NCI-H2171 (cell line): ENCODE measurements at places on chromosomes 13 and 19.

DNA sequence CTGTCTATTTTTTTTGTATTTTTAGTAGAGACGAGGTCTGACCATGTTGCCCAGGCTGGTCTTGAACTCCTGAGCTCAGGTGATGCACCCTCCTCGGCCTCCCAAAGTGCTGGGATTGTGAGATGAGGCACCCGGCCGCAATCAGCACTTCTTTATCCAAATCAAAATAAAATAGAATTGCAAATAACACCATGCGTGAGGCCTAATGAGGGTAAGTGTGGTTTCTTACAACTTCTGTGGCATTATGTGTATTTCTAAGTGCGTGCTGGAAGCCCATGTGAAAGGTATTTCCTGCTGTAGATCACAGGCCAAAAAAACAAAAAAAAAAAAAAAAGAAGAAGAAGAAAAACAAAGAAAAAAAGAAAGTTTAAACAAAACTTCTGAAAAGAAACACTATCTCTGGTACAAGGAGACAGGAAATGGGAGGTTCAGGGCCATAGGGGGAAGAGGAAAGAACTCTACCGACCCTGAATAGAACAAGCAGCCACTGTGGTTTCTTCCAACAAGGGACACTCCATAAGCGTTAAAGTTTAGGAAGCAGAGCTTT is 3.0 kb upstream of the GRAMD1A start:
- no peak for DNase-seq

- DNase-seq: no peak
Observed at GRCh38 chr13:33547035-33547434, 261.5 kb upstream of the STARD13 start.

GRCh38 chr13:43528992-43529391 is 257.8 kb downstream of the ENOX1 start:
- DNase-seq: no peak

DNA sequence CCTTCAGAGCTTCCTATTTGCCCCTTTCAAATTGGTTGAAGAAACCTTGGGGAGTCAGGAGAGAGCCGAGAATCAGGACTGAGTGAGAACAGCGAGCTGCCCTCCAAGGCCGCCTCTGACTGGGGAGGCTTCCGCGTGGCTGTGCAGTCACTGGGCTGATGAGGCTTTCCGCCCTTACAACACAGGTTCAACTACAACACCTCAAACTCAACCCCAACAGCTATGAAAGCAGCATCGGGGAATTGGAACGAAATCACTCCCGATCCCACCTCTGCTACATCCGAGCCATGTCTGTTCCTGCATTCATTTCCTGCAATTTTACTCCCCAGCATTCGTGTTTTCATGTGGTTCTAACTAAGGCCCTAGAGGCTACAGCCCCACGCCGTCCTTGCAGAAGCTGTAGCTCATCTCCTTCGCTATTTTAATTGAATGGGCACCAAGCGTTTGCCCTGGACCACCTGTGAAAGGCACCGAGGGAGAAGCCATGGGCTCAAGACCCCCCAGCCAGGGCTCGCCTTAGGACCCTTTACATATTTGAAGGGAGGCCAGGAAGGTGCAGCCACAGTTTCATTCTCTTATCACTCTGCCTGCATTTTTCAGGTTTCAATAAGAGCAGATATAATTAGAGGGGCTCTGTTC is 12.3 kb upstream of the RASA3 start:
- DNase-seq: no peak

GRCh38 chr13:52383366-52383765 is 22.6 kb downstream of the THSD1 start:
- no peak for DNase-seq

- no peak for DNase-seq
Observed at GRCh38 chr13:100115693-100116254, 26.9 kb downstream of the PCCA start.

DNA sequence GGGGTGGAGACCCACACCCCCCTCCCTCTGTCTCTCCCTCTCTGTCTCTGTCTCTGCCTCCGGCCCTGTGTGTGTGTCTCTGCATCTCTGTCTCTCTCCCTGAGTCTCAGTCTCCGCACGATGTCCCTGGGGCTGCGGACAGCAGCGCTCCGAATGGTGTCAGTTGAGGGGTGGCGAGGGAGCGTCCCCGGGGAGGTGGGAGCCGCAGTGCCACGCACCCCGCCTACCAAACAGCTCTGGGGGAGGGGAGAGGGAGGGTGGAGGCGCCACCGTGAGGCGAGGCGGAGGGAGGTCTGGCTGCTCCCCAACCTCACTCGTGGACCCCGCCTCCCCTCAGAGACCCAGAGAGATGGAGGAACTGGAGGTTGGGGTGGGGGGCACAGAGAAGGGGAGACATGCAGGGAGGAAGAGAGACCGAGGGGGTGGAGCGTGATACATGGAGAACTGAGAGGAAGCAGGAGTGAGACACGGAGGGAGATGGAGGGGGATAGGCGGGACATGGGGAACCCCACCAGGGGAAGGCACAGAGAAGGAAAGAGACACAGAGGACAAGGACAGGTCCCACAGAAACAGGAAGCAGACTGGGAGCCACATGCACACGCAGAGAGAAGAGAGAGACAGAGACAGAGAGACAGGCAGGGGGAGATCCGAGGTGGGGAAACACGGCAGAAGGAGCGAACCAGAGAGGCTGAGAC is 7.2 kb downstream of the ERFL start:
- DNase-seq: no peak

- no peak for DNase-seq
Observed at GRCh38 chr19:38931521-38931793, 713 bp downstream of the MRPS12 start.

DNA sequence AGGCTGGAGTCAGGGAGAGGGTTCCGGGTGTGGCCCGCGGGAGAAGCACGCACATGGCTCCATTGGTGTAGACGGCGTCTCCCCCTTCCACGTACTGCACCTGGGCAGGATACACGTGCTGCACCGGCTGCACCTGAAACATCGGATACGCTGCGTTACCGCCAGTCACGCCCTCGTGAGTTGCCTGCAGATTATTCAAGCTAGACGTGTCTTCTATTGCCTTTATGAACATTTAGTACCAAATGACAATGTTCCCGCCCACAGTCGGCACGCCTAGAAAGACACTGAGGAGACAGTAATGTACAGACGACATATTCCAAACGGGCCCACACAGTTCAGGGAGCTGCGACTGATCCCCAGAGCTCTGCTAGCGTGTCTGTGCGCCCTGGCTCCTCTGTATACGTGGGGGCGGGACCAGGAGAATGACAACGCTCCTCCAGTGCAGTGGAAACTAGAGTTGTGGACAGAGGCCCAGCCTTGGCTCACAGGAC is 64.1 kb upstream of the RANBP3 start:
- no peak for DNase-seq

DNA sequence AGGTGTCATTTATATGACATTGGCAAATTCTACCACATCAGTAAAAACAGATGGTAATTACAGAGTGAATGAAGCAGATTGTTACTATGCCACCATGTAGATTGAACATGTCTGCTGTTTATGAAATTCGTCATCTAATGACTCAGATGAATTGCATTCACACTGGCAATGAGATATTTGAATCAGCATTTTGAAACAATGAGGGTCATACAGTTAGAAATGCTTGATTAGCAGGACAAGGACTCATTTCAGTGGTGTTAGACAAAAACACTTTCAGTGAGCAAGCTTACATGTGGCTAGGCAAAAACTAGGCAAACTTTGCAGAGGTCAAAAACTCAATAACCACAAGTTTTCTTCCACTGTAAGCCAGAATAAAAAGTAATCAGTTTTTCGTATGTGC is 1165.0 kb downstream of the SLITRK1 start:
- DNase-seq: no peak

DNA sequence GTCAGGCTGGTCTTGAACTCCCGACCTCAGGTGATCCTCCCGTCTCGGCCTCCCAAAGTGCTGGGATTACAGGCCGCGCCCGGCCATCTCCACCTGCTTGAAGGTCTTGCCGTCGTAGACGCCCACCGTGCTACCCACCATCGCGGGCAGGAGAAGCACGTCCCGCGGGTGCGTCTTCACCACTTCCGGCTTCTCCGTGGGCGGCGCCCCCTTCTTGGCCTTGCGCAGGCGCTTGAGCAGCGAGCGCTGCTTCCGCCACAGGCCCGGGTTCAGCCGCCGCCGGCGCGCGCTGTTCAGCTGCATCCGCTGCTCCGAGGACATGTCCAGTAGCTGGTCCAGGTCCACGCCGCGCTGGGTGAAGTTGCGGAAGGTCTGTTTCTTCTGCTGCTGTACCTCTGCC is 21.6 kb downstream of the EFNA2 start:
- DNase-seq: no peak

DNA sequence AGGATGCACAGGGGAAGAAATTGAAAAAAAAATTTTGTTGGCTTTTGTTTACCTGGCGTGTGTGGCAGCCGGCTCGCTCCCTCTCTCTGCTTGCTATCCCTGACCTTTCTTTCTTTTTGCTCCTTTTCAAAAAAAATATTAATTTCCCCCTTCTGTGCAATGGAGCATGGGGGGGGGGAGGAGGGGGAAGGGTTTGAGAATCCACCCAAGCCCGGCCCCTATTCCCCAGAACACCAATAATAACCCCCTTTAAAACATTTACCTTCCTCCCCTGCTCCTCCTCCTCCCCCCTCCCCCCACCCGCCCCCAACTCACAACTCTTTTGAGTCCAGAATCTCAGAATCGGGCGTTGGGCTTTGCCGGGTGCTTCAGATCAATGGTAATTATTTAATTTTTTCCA is 28.4 kb downstream of the NFIX start:
- DNase-seq: peak; percentile 62

GRCh38 chr13:35729926-35730627 is 253.6 kb upstream of the MAB21L1 start:
- no peak for DNase-seq

- no peak for DNase-seq
Observed at GRCh38 chr13:85028035-85028434, 771.2 kb downstream of the SLITRK6 start.

GRCh38 chr19:11448923-11449554 is 13.6 kb downstream of the PRKCSH start:
- no peak for DNase-seq

GRCh38 chr19:53945441-53945840 is 17.3 kb upstream of the CACNG8 start:
- DNase-seq: no peak

GRCh38 chr19:21210037-21210621 is 68.3 kb downstream of the ZNF431 start:
- DNase-seq: no peak

- DNase-seq: no peak
Observed at GRCh38 chr13:76643596-76643995, 242.6 kb downstream of the KCTD12 start.

DNA sequence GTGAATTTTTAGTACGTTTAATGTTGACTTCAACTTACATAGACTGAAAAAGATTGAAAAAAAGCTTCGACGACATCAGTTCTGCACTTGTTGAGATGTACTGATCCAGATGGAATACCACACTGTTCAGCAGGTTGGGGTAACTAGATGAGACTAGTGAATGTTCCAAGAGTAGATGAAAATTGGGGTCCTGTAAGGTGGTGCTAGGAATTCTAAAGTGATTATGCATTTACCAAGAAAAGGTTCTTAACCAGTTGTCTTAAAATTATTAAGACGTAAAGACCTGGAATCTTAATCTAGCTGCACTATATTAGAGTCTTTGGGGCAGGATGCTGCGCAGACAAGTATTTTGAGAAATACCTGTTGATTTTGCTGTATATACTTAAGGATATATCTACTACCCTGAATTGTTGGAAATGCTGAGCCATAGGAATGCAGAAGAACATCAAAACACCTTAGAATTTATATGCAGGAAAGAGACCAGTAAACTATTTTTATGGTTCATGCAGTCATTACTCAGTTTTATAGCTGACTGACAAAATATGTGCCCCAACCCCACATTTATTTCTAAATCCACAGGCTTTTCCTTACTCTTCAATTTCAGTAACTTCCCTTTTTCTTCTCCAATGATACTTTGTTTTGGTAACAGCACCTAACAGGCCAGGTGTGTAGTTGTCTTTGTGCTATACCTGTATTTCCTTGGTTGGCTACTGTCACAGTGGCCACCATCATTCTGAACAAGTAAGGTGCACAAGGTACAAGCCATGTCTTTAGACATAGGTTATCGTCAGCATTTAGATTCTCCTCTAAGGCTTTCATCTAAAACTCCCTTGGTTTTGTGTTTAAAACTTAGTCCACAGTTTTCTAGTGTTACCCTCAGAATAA is 8.6 kb downstream of the MIR17HG start:
- DNase-seq: no peak

GRCh38 chr19:43798546-43799409 is 3.5 kb downstream of the LYPD5 start:
- peak; percentile 81 for DNase-seq

DNA sequence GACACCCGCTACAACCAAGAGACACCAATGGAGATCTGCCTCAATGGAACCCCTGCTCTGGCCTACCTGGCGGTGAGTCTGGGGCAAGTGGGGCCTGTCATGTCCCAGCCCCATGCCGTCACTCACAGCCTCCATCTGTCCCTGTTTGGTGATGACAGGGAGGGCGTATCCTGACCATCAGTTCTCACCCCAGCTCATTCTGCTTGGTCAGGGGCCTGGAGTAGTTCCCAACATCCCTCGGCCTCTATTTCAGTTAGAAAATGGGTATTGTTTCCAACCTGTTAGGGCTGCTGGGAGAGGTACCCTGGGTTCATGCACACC is 18.2 kb downstream of the HIPK4 start:
- no peak for DNase-seq

- DNase-seq: no peak
Observed at GRCh38 chr19:9891609-9892373, 44.5 kb downstream of the OLFM2 start.

GRCh38 chr13:51827254-51827653 is 17.7 kb downstream of the TMEM272 start:
- no peak for DNase-seq

- DNase-seq: no peak
Observed at GRCh38 chr19:11058246-11059030, 30.8 kb upstream of the LDLR start.

- no peak for DNase-seq
Observed at GRCh38 chr19:54335164-54335563, 3.8 kb downstream of the LILRA4 start.

GRCh38 chr13:112576191-112576590 is 11.8 kb downstream of the TUBGCP3 start:
- DNase-seq: no peak

DNA sequence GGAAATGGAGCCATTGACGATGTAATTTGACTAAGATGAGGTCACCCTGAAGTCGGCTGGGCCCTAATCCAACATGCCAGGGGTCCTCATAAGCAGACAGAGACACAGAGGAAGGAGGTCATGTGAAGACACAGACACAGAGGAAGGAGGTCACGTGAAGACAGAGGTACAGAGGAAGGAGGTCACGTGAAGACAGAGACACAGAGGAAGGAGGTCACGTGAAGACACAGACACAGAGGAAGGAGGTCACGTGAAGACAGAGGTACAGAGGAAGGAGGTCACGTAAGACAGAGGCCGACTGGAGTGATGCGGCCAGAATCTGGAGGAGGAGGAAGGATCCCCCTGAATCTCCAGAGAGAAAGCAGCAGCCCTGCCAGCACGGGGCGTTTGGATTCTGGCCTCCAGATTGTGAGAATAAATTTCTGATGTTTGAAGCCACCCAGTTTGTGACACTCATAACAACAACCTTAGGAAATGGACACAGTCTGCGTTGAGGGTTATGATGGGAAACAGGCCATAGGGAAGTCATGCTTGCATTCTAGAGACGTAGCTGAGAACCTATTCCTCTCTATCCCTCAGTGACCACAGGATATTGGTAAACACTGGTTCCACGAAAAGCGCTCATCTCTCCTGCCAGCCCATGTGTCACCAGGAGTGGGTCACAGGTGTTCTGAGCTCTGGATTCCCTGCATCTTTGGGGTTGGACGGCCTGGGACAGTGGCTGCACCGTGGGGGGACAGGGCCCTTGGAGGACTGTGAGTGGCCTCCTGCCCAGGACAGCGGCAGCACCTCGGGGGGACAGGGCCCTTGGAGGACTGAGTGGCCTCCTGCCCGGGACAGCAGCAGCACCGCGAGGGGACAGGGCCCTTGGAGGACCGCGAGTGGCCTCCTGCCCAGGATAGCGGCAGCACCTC is 108.5 kb downstream of the SOX1 start:
- DNase-seq: no peak
